ENCODE measurements at places on chromosomes 2 and 18.

GRCh38 chr2:117786520-117786919, 28.0 kb upstream of the DDX18 start:
- DNase-seq: no peak

DNA sequence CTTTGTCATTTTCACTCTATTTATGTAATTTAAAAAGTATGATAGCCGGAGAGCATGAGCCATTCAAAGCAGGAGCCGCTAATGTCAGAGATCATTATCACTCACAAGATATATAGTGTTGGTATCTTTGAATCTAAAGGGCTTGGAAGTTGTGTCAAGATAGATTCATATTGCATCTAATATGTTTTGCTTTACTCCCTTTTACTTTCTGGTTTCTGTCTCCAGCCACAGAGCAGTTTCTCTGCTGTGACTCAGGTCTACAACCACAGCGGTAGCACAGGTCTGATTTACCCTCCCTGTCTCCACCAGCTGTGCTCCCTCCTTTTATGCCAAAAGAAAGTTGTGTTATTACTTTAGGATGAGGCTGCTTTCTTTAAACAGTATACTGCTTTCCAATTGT, 424.0 kb downstream of the ARHGAP15 start:
- no peak for DNase-seq

DNA sequence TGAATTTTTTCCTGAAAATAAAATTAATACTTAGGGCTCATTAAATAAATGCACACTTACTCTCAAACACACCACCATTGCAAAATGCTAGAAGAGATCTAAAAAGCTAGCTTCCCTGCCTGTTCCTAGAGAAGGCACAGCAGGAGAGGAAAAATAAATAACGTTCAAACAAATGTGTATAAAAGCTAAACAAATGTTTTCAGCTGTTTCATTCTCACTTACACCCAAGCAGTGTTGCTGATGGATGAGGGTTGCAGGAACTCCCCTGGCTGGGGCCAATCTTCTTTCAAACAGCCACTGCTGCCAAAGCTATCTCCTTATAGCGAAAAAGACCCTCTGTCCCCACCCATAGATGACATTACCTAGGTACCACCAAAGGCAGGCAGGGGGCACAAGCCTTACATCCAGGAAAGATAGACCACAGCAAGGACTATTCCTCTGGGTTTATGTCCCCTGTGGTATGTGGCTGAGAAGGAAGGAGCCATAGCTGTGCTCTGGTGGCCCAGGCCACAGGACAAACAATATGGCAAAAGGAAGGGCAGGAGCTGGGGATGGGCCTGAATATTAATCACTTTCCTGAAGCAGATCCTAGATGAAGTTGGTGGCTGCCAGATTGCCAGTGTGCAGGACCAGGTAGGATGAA, 214.6 kb downstream of the TTC32 start:
- DNase-seq: no peak

DNA sequence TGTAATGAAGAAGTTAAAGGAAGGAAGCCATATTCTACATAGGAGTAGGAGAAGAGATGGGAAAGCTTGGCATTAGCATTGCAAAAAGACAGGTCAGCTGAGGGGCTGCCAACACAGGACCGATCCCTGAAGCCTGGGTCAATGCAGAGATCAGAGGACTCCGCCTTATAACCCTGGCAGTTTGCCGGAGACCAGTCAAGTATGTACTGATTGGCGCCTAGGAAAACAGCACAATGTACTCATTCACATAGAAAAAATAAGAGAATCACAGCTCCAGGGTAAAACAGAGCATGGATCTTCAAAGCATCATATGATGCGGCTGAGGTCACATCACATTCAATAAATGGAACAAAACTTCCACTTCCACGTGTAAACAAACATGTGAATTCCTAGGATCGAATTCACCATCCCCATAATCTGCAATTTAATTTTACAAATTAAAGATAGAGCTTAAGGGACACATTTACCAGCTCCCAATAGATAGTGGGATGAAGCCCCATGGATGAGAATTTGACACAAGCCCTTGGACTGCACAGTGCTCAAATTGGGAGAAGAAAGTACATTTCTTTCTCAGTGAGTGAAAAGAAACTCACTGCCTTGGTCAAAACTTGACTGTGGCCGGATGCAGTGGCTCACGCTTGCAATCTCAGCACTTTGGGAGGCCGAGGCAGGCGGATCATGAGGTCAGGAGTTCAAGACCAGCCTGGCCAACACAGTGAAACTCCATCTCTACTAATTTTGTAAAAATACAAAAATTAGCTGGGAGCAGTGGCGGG, 135.0 kb upstream of the KLHL14 start:
- DNase-seq: no peak

DNA sequence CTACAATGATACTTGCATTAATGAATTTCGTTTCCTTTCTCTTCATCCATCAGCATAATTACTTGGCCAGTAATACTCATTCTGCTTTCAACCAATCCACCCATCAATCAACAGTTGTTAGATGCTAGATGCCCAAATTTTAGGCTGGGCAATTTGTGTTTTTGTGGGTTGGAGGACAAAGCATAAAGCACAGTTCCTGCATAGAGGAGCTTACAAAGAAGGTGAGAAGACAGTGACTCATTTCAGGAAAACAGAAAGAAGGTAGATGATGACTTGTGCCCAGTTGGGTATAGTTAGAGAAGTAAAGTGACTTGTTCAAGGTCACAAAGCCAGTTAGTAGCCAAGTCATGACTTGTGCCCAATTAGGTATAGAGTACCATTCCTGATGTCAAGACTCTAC, 1186.8 kb upstream of the CELF4 start:
- DNase-seq: no peak

DNA sequence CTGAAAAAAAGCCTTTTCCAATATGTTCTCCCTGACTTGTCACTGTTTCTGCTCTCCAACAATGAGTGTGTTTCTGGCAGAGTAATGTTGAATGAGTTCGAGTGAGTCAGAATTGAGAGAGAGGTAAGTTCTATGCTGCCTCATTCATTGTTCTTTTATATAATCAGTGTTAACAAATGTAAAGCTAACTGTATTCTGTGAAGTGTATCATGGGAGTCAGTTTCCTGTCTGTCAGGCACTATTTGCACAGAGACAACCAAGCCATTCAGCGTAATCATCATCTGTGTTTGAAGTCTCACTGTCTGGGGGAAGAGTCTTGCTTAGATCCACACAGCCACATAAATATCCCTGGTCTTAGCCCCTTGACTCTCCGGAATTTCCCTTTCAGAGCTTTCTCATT, 22.0 kb upstream of the UPP2 start:
- DNase-seq: no peak

- no peak for DNase-seq
Observed at GRCh38 chr18:58723810-58724602, 52.7 kb downstream of the MALT1 start.

DNA sequence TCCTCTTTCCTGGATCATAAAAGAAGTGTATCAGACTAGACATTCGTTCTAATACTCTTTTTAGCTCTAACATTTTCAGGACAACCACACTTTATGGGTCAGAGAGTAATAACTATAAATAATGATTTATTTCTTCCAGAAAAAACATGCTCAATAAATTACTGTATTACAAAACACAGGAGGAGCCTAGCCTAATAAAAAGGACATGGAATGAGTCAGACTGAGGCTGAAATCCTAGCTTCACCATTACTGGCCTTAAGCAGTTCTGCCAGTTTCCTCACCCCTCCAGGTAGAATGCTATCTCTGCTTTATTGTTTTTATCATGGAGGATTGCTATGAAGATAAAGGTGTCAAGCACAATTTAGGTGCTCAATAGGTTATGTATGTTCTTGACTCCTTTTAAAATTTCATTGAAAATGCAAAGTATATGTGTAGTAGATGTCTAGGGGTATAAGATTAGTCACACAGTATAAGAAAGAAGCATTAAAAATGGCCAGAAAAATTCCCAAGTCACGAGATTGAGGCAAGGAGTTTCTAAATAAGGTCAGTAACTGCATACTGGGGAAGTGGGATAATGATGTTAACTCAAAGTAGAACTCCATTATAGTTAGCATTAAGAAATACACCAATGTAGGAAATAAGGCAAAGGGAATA, 105.5 kb upstream of the NEUROD1 start:
- no peak for DNase-seq

GRCh38 chr2:216663846-216664245, 30.6 kb downstream of the IGFBP2 start:
- no peak for DNase-seq

DNA sequence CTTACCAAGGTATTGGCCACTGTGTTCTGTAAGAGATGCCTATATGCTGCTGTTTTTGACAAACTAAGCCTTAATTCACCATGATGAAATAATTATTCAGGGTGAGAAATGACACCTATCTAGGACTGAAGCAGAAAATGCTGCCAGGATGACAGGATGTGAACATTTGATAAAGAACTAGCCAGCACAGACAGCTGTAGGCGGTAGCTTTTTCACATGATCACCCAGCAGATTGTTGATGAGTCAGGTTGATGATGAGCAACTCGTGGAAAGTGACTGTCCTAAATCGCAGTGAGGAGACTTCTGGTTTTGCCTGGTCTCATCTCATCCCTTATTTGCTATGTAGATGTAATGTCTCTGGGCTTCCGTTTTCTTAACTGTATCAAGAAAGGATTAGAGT, 144.1 kb downstream of the PRPF40A start:
- DNase-seq: no peak

DNA sequence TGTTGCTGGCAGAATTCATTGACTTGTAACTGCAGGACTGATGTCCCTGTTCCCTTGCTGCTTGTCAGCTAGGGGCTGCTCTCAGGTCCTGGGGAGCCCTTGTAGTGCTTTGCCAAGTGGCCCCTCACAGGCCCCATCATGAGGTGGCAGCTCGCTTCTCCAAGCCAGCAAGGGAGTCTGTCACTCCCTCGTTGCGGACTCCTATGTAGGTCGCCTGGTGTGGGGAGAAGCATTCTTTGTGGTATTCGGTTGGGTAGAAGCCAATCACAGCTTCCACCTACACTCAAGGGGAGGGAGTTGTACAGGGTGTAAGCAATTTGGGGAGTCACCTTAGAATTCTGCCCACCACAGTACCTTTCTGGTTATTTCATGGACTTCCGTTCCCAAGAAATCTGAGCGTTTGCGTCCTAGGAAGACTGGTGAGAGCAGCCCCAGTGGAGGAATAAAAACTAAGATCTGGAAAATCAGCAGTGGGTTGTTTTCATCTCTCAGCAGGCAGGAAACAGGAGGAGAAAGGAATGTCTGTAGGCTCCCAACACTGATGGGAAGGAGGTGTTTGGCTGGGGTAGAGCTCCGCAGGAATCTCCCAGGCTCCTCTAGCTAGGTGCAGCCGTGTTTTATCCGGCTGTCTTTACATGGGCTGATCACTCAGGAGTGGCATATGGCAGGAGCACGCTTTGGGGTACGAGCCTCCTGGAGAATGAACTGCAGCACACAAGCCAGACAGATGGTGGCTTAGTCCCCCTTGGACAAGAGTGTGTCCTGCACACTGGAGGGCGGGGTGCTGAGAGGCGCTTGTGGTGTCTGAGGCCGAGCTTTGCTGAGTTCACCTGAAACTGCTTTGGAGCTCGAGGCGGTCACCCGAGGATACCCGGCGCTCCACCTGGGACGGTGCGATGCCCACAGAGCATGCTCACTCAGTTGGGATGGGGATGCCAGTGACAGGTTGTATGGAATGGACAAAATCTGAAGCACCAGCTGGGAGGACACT, 58.3 kb downstream of the LDLRAD4 start:
- no peak for DNase-seq

DNA sequence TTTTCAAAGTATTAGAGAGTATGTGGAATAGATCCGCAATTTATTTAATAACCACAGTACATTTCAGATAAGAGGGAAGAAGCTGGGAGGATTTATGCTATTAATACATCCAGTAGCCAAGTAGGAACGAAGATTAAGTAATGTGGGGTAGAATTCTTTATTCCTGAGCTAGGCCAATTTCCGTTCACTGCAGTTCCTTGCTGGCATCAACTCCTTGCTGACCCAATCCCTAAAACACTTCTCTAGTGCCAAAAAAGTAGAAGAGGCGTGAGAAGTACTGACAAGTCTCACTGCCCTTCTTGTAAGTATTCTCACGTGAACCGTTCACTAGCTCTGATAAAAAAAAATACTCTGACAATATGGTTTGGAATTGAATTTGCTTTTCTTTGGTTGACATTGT, 211.4 kb downstream of the EPHA4 start:
- DNase-seq: no peak

DNA sequence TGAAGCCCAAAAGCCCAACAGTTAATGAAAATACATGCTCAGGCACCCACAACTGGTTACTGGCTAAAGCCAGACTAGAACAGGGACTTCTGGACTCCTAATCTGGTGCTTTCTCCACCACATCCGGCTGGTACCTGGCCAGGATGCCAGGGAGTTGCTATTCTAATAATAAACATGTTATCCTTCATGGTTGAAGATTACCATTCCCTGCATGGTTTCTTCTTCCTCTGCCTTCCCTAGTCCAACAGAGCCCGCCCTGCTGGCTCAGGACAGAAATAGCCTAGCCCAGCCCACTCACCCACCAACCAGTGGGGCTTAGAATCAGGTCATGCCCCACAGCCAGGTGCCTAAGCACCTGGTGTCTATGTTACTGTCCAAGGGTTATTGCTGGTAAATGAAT, 184.2 kb downstream of the TMEM247 start:
- no peak for DNase-seq

GRCh38 chr2:41116106-41116797, 664.4 kb upstream of the SLC8A1 start:
- no peak for DNase-seq

DNA sequence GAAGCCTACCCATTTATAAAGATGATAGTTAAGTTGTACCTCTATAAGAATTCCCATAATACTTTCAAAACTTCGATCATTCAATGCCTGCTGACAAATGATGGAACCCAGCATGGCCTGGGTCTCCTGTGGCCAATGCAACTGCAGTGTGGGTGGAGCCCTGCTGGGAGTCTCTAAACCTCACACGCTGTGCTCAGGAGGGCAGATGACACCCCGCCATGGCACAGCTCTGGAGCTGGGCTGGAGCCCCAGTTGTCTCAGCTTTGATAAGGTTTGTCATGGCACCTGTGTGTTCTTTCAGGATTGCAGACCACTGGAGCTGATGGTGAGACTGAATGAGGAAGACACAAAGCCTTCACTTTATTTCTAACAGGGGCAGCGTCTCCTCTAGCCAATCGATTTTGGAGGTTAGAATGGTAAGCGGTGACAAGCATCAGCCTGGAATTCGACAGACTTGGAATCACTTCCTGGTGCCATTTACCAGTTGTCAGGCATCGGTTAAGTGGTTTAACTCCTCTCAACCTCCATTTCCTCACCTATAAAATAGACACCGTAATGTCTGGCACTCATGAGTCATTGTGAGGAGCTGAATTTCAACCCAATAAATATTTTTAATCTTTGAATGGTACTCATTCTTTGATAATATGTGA, 383.6 kb upstream of the SALL3 start:
- DNase-seq: no peak

GRCh38 chr2:122565364-122565763, 809.9 kb downstream of the TSN start:
- DNase-seq: no peak

DNA sequence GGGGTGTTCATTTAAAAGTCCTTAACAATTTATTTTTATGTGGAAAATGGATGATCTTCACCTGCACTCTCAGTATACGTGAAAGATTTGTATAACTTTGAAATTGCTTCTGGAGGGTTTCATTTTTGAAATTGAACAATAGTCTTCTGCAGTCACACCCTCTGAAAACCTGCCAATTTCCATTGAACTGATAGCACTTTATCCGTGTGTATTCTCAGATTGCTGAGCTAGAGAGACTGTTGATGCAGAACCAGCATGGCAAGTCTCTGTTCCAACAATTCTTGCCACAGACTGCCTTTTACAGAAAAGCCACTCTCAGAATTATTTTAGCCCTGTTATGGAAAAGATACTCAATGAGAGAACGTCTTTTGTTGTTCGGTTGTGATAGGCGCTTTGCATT, 6.6 kb upstream of the GULP1 start:
- DNase-seq: no peak

Measured in caudate nucleus (tissue), 63 donors.